Stimulated activated CD8-positive, alpha-beta memory T cell treated with anti-CD3 and anti-CD28 coated beads, Interleukin-2, amount 100 ng/mL, for 1 hour (primary cell): ENCODE measurements at places on chromosomes 5 and 9.

DNA sequence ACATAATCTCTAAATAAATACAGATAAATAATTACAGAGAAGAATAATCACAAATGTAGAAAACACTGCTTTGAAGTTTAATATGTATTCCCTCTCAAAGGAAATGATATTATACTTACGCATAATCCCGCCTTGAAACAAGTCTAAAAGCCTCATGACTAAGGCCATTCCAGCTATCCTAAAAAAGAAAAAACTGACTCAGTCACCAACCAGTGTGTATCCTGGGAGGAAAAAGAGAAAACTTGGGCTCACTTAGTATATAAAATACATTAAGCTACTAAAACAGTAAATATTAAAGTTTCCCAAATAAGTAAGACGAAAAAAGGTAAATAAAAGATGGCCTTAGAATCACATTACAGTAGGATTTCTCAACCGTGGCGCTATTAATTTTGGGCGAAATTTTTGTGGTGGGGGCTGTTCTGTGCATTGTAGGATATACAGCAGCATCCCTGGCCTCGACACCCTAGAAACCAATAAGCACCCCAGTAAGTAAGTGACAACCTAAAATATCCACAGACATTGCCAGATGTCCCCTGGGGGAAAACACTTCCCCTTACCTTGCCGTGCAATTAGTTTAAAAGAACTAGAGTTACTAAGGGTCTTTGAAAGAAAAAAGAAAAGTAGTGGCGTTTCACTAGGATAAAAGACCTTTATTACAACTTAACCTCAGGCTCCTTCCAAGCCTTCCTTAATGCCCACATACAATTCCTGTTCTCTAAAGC is 1.1 kb downstream of the HSPA9 start:
- DNase-seq = no peak

GRCh38 chr5:57211039-57211438 is 37.2 kb downstream of the GPBP1 start:
- no peak for DNase-seq

DNA sequence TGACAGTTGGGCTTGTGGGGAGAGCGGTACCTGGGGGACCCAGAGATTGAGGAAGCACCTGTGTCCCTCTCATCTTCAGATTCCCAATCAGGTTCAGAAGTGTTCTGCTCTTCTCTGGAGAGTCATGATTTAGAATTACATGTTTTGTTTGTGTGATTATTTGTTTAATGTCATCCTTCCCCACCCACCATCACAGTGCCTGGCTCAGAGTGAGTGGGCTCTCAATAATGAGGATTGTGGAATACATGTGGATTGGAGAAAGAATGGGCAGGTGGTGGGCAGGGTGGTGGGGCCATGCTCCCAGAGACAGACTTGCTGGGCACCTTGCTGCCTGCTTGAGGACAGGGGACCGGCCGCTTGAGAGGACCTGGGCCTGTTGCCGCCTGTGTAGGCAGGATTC is 88.0 kb downstream of the PPARGC1B start:
- no peak for DNase-seq

DNA sequence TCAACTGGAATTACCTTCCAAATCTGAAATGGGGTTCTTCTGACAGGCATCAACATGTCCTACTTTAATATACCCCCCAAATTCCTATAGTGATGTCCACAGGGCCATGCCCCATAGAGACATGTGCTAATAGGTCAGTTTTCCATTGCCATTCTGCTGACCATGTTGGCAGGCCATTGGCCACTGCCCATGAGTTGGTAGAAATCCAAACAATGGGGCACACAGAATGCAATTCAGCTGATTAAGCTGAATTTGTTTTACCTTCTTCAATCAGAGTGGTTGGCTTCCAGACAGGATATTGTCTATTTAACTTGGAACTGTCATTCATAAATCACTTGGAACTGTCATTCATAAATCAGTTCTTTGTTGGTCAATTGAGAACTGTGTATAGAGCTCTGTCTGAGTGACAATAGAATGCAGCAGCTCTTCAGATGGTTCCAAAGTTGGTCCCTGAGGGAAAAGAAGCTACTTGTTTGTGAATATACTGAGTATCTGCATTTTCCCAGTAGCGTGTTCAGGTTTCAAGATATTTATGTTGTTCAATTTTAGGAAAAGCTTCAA is 336.9 kb downstream of the DRD1 start:
- DNase-seq = no peak

DNA sequence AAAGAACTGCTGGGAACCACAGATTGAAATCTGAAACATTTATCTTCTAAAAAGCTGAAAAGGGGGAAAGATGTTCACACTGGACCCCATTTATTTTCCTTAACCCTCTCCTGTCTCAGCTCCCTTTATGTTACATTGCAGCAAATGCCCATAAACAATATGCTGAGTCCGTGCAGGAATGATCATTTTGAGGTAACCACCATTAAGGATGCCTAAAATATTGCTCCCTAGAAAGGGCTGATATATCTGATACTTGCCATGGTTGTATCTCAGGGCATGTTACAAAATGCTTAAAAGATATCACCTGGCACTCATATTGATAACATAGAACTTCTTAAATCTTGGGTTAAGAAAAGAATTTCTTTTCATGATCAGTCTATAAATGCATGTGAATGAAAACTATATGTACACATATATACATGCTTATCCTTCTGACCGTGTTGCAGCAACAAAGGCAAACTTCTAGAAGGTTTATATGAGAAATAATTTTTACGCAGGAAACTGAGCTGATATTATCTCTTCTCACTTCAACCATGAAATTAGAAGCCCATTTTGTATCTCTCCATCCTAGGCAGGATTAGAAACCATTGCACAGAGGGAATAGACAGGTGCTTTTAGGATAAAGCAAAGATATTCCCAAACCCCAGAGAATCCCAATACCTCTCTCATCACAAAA is 362.7 kb upstream of the SLC30A5 start:
- no peak for DNase-seq

DNA sequence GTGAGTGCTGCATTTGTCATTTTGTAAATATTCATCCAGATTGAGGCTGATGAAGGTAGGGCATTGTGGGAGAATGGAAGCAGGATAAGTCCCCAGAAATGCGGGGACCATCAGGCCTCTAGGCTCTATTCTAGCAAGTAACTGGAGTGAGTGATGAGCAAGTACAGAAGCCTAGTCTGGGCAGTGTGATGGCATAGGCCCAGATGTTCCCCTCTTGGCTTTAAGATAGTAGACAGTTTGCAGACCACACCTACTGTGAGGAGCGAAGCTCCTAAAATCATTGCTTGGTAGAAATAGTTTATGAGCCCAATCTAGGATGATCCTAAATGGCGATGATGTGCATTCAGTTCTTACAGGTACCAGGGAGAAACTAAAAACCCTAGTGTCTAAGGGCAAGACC is 24.3 kb downstream of the NDFIP1 start:
- no peak for DNase-seq

DNA sequence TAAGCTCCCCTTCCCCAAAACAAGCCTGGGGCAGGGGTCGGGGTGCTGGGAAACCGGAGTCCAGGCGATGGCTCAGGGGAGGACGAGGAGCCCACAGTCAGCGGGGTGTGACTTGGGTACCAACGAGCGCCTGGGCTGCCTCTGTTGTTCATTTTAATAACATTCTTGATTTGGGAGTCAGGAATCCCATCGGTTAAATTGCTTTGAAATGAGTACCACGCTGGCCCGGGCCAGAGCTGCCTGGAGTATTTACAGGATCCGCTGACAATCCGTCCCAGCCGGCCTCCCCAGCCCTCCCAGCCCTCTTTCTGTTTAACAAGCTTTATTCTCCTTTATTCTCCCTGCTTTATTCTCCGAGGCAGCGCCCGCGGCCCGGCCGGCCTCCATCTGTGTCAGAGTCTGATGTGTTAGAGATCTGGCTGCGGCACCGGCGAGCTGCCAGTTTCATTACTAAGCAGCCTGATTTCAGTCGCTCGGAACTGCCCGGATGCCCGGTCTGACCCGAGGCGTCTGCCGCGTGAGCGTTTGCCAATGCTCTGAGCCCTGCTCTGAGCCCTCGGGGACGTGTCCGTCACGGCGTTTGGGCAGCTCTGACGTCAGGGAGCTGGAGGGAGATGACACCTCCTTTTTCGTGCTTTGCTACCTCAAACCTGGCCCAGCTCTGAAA is 16.5 kb upstream of the QRFP start:
- DNase-seq = no peak

DNA sequence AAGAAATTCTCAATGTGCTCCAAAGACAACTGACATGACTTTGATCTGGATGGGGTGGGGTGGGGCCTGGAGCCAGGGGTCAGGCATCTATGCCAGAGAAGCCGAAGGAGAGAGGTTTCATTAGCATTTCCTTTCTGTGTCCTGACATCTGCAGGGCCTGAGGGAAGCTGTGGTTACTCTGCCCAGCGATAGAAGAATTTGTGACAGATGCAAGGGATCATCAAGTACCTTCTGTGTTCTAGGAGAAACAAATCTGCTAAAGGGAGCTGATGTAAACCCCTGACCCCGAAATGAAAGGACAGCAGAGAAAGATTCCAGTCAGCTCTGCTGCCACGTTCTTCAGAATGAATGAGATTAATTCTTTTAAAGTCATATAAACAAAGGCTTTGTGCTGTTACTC is 335.7 kb downstream of the PRELID2 start:
- no peak for DNase-seq

DNA sequence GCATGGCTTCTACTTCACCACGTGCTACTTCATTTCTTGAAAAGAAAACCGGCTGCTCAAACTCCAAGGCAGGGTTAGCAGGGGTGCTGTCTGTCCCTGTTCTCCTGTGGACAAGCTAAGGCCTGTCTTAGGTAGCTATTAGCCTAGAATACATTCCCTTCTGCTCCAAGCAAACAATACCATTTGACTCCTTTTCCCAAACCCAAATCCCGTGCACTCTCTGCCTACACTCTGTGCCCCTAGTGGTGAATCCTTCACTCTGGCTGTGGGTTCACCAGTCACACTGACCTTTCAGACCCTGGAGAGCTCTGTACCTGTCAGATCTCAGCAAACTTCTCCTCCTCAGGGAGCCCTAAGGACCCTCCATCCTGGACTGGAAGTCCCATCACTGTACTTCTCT is 211.6 kb downstream of the SLIT3 start:
- no peak for DNase-seq

- no peak for DNase-seq
These were observed 11.3 kb downstream of the TMEM250 start for GRCh38 chr9:136107155-136107952.

GRCh38 chr5:175840050-175840841 is 31.1 kb upstream of the CPLX2 start:
- no peak for DNase-seq

- no peak for DNase-seq
These were observed 124.9 kb downstream of the TMEM161B start for GRCh38 chr5:88143693-88144218.

GRCh38 chr9:5435912-5436311 is 1.8 kb downstream of the PLGRKT start:
- DNase-seq = no peak

DNA sequence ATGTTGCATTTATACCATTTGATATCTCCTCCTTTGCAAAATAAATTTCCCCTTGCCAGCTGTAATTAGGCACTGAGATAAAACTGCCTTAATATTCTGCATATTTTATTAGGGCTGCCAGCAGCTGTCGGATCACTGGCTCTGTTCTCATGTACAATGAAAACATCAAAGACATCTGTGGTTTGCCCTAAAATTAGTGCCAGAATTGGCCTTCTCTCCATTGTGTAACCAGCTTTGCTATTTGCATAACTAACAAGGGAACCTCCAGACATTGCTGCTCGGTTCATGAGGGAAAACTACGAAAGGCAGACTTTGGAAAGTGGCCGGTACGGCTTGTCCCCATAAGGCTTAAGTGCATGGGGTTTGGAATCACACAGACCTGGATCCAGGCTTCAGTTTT is 45.5 kb upstream of the KIF2A start:
- DNase-seq = no peak

DNA sequence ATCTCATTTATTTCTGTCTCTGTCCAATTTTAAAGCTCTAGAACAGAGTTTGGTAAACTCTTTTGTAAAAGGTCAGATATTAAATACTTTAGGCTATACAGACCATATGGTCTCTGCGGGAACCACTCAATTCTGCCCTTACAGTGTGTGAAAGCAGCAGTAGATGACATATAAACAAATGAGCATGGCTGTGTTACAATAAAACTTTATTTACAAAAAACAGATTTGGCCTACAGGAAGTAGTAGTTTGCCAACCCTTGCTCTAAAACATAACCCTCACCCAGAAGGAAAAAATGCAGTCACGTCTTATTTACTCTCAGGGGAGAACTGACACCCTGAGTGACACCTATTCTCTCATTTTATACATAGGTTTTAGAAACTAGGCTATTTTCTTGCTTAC is 220.4 kb downstream of the DEPDC1B start:
- no peak for DNase-seq

GRCh38 chr5:43601454-43602260 is 1.3 kb upstream of the NNT start:
- no peak for DNase-seq

DNA sequence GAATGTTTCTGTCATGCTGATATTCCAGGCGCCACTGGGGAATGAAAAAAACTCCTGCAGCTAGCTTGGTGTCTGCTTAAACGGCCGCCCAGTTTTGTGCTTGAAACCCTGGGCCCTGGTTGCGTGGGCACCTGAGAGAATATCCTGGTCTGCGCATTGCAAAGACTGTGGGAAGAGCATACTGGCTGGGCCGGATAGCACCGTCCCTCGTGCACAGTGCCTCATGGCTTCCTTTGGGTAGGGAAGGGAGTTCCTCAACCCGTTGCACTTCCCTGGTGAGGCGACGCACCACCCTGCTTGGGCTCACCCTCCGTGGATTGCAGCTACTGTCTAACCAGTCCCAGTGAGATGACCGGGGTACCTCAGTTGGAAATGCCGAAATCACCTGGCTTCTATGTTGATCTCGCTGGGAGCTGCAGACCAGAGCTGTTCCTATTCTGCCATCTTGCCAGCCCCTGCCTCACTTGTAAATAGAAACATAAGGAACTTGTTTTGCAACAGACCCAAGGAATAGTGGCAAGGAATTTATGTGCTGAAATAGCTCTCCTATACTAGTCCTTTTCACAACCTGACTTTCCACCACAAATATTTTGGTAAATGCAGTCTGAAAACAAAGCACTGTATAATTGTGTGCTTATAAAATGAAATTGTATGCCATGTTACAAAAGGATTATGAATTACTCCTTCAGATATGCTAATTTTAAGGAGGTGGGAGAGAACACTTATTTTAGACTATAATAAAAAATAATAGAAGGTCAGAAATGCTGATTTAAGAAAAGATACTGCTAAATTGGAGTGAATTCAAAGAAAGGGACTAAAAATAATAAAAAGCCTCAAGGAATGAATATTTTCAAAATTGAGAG is 90.3 kb downstream of the ADAMTSL1 start:
- DNase-seq = no peak

DNA sequence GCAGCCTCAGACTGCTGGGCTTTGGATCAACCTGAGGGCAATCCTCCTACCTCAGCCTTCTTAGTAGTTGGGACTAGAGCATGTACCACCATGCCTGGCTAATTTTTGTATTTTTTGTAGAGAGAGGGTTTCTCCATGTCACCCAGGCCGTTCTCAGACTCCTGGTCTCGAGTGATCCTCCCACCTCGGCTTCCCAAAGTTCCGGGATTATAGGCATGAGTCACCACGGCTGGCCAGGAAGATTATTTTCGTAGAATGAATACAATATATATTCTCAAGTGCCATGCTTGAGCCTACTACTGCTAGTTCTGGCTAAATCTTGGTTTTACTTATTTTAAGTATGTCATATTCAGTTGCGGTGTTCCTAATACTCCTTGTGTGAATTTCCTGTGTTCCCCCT is 88.2 kb upstream of the CLINT1 start:
- no peak for DNase-seq

- no peak for DNase-seq
These were observed 200.4 kb downstream of the ARHGAP26 start for GRCh38 chr5:142970440-142971030.
